Right atrium auricular region (tissue), 2 donors: ENCODE measurements at places on chromosomes 7 and 10.

- DNase-seq, result peak; percentile 83
Observed at GRCh38 chr7:5549096-5549763, 125.6 kb upstream of the TNRC18 start.

DNA sequence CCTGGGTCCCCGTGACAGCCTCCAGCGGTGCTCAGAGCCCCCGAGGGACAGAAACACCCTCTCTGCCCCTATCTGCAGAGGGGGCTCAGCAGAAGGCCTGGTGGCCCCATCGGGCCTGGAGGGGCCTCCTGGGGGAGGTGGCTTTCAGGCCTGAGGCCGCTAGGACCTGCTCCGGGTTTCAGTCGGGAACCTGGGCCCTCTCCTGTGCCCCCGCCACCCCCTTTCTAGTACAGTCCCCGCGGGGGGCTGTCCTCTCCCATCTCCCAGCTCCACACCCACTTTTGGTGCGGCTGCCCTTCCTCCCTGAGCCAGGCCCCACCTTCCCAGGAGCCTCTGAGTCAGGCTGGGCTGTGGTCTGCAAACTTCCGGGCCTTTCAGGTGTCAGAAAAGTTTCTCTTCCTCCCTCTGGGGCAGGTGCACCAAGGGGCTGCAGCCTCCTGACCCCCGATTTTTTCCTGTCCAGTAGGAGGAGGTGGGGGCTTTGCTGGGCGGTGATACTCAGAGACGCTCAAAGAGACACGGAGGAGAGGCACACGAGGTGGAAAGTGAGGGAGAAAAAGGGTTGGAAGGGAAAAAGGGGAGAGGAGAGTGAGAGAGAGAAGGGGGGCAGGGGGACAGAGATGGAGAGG, 692 bp downstream of the CARD11 start:
- DNase-seq, result no peak

GRCh38 chr7:8291397-8292141, 29.6 kb upstream of the ICA1 start:
- DNase-seq, result no peak

GRCh38 chr10:91592266-91592975, 40.5 kb downstream of the PPP1R3C start:
- no peak for DNase-seq

- no peak for DNase-seq
Observed at GRCh38 chr10:97329766-97330165, 4.8 kb downstream of the FRAT2 start.

DNA sequence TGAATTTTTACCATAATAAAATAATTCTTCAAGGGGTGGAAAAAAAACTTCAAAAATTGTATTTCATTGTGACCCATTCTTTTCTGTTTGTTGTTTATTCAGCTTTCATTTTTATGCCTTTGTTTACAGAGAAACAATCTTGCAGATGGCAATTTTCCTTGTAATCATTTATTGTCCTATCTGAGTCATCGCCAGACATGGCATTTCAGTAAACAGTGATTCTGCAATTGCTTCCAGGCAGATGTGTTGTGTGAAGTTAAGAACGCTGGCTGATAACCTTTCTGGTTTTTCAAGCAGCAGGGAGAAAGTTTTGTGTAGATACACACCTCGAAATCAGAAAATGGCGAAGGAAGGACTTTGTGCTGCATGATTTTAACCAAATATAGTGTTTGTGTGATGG, 80.7 kb upstream of the RPA3 start:
- no peak for DNase-seq

DNA sequence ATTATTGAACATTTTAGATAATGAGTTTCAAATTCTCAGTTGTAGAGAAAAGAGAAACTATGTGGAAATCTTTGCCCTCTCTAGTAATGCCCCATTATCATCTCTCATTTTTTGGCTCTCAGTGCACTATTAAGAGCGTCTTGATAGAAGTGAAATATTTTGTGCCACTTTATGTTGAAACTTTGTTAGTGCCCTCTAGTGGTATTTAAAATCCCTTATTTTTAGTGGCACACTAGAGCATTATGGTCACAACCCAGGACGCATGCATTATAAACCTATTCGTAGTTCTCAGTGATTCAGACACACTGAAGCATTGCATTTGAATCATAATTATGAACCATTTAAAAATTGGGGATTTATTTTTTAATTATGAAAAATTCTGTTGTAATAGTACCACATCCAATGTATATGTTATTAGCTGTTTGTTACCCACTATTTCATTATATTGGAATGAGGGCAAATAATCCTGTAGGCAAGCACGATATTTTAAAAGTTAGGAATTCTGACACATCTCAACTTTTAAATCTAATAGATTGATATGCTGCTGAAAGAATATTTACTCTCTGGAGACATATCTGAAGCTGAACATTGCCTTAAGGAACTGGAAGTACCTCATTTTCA, 21.9 kb downstream of the PDCD4 start:
- no peak for DNase-seq

DNA sequence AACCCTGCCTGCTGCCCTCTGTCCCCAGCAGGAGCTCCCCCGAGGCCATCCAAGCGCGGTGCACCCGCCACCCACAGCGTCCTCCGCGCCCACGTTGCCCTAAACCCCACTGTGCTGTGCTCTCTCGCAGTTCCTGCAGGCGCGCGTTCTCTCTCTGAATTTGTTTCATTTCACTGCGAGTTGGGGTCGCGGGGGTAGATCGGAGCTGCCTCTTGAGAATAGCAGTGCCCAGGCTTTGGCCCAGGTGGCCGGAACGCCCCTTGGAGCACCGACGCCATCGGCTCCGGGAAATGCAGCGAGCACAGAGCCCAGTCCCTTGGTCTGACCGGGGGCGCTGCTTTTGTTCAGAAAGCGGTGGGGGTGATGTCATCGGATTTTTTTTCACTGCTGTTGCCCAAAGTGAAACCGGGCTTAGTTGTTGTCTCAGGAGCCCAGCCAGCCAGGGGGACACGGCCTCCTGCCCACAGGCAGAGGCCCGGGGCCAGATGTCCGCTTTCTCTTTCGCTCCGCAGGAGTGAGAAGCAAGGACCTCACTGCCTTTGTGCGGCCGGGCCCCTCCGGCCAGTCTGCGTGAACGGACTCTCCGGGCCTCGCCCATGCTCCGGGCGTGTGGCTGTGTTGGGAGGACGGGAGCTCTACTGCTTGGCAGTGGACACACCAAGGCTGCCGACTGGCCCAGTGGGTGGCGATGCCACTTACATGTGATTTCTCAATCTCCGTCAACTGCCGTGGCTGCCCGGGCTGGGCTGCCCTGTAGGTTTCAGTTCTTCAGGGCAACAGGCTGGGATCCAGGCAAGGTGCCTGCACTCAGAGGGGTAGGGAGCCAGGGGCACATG, 43.1 kb downstream of the FOXK1 start:
- peak; percentile 90 for DNase-seq

DNA sequence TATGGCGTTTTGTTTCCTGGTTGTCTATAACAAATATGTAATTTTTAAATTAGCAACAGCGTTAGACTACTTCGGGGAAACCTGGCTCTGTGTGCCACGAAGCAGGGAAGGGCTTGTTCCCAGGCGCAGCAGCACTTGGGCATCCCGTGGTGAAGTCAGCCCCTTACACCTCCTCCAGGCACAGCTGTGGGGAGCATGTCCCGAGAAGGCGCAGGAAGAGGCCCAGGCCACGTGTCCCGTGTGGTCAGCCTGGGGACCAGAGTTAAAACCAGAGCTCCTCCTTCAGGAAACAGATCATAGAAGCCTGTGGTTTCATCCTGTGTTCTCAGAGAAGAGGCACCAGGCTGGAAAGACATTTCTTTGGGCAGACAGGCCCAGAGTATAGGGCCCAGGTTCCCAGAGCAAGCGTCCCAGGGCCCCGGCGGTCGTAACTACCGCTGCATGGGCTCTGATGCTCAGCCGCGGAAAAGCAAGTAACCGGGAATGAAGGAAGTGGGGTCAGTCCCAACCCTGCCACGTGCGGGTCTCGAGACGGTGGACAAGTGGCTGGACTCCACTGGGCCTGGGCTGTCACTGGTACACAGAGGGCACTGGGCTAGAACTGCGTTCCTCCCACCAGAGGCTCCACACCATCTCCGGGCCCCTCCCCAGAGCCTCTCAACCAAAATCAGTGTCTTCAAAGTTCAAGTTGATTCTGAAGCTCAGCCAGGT, 7.1 kb downstream of the NUDT1 start:
- DNase-seq, result peak; percentile 71

GRCh38 chr7:39951226-39952194, 1.5 kb downstream of the CDK13 start:
- DNase-seq, result peak; percentile 61

DNA sequence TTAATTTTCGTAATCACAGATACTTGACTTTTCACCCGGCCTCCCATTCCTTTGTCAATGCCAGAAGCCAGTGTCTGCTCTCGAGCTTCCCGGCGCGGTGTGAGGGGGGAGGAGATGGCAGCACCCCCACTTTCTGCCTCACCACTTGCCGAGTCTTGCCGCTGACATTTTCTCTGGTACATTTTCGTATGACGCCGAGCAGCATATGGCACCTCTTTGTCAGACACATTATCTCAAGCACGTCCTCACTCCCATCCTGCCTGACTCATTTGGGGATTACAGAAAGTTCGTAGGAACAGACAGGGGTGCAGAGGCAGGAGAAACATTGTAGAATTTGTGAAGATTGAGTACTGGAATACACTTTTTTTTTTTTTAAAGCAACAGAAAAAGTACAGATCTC, 60.8 kb upstream of the SORCS3 start:
- no peak for DNase-seq

DNA sequence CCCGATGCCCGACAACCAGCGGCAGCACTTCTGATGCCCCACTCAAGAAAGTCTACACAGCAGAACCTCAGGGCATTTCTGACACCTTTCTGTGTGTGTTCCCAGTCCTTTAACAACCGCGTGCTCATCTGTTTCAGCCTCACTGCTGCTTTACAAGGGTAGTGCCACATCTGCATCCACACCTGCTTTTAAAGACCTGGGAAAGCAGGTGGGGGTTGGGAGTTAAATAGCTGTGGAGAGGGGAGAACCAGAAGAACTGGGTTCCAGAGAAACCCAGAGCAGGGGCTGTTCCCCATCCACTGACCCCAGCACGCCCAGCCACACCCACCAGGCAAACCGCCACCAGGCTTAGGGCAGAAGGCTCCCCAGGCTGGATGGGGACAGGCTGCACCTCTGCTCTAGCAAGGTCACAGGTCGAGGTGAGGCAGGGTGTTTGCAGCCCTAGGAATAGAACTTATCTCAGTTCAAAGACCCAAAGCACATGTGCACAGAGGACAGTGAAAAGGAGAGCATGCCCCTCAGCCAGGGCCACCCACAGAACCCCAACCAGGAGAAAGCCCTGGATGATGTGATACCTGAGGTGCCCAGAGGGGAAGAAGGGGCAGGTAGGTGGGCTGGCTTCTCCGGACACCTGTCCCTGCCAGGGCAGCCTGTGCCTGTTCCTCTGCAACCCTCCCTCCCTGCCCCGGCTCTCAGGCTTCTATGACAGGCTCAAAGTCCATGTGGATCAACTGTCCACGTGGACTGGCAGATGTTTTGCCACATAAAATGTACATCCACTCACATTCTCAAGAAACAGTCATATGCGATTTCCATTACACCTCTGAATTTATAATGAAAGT, 51.3 kb downstream of the COBL start:
- no peak for DNase-seq
